ENCODE measurements at places on chromosomes 3 and 15.

- no peak for DNase-seq
Measured at GRCh38 chr3:181382656-181383055, 329.1 kb upstream of the SOX2 start.

GRCh38 chr3:45841420-45841756 is 531 bp downstream of the LZTFL1 start:
- DNase-seq, result peak; percentile 29

GRCh38 chr3:128447561-128448013 is 19.1 kb downstream of the DNAJB8 start:
- DNase-seq, result no peak

DNA sequence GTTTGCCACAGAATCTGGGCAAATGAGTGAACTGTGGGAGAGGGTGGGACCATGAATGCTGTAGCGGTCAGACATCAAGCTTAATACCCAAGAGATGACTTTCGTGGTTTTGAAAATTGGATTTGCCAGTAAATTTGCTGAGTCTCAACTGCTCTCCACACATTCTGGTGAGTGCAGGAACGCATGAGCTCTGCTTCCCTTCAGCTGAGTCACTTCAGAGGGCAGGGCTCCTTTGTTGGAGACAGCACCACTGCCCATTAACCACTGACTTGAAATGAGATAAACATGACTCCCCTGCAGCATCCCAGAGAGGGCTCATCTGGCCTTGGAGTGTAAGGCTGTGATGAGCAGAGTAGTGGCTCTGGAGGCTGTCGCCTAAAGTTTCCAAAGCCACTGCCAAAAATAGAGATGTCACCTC is 22.6 kb downstream of the RARRES1 start:
- peak; percentile 78 for DNase-seq

GRCh38 chr3:129612534-129613366 is 6.3 kb upstream of the PLXND1 start:
- DNase-seq, result no peak

- no peak for DNase-seq
Measured at GRCh38 chr3:47578691-47579632, at the start of gene CSPG5. TSS of gene CSPG5 (minus strand) at chr3:47578865. CDS start at chr3:47578693, 172 bp downstream.

- DNase-seq, result no peak
Measured at GRCh38 chr3:193742628-193743027, 149.6 kb downstream of the OPA1 start.

- DNase-seq, result peak; percentile 28
Measured at GRCh38 chr3:196274585-196274984, 12.9 kb downstream of the PCYT1A start.

DNA sequence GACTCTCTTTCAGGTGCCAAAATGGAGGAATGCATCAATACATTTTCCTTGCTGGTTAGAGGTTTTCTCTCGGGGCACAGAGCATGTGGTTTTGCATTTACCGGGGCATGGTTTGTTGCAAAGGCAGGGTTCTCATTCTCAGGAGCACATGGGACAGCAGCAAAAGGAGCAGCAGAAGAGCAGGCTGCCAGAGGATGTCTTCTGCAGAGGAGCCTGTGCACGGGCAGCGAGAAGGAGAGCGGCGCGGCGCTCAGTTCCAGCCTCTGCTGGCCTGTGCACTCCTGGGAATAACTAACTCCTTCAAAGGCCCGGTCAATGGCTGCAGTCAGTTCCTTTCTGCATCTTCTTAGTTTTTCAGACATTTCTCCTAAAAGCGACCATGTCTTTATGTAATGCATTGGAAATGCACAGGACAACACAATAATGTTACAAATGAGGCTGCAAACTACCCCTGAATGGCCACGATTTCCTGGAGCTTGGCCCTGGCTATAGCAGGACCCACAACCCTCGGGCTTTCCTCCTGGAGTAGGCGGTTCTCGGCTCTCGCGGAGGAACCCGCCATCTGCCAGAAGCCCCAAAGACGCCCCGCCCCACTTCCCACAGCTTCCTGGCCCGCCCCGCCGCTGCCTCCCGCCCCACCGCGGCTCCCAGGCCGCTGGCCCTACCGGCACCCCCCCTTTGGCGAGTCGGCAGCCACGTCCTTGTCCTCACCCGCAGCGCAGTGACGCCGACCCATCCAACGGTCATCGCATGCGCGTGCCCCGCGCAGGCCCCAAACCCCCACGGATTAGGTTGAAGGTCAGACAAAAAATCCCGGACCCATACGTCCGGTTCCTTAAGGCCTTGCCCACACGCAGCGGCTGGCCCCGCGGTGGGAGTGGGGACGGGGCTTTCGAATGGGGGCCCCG is at the start of gene C3orf62:
TSS of gene C3orf62 (minus strand) at position 758 of the 908 bp plus-strand sequence. CDS start at position 398, 360 bp downstream.
- peak; percentile 55 for DNase-seq

DNA sequence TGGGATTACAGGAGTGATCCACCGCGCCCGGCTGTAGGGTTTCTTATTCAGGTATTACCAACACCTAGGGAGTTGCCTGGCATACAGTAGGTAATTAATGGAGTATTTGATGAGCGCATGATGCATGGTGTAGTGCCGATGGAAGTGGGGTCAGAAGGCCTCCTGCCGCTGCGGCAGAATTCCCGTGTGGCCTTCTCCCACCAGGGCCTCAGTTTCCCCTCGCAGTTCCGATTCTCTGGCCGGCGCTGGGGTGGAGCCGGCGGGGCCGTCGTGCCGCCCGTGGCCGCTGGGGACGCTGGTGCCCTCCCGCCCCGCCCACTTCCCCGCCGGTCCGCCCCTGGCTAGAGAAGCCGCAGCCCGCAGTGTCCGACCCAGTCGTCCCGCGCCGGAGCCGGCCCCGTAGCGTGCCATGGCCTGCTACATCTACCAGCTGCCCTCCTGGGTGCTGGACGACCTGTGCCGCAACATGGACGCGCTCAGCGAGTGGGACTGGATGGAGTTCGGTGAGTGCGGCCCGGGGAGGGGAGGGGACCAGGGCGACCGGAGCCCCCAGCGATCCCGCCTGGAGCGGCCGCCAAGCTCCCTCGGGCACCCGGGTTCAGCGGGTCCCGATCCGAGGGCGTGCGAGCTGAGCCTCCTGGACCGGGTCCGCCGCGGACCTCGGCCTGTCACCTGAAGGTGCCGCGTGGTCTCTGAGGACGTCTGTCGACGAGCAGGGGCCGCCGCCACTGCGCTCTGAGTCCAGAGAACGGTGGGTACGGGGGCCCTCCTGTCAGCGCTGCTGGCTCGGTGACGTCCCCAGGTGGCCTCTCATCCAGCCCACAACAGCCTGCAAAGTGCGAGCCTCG is at the start of gene IRAK2:
TSS of gene IRAK2 (plus strand) at position 374 of the 848 bp plus-strand sequence. CDS start at position 410, 36 bp downstream.
- DNase-seq, result no peak

GRCh38 chr3:146159037-146159436 is 1.9 kb downstream of the PLOD2 start:
- DNase-seq, result no peak

DNA sequence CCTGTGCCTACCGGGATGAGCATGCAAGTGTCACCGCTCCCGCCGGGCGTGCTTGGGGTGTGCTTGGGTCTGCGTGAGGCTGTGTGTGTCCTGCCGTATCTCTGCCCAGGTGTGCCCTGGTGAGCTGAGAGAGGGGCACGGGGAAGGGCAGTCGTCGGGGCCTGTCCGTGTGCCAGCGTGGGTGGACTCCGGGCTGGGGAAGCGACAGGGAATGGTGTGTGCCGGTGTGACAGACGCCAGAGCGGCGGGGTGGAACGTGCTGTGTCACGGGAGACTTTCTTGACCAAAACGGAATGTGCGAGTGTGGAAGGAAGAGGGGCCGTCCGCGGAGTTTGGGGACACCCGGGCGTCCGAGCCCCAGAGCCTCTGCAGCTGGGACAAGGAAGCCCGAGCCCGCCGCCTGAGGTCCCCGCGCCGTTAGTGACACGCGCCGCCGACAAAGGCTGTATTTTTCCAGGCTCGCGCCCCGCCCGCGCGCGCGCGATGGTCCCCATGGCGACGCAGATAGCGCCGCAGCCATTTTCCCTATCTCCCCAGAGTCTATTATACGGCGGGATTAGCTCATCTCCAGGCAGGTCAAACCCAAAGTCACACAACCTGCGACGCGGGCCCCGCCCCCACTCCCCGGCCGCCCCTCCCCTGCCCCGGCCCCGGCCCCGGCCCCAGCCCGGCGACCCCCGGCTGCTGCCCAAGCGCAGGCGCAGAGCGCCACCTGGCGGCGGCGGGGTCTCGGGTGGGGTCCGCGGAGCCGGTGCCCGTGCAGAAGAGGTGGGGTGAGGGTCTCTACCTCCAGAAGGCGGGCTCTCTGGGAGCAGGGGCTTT is 4.5 kb upstream of the GATA2 start:
- no peak for DNase-seq

DNA sequence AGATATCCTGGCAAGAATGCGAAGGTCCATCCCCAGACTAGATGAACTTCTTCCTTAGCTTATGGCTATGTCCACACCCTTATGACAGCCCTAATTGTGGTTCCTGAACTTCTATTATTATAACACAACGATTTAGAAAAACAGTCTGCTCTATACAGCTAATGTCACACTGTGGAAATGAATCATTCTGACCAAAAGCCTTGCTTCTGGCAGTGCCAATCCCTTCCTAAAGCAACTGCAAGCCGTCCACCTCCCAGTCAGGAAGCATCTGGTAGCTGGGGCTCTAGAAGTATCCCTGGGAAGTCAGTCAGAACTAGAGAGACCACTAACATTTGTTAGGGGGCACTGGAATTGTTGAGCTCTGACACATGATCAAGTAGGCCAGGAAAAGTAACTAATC is 45.0 kb downstream of the MYO5A start:
- DNase-seq, result peak; percentile 66

DNA sequence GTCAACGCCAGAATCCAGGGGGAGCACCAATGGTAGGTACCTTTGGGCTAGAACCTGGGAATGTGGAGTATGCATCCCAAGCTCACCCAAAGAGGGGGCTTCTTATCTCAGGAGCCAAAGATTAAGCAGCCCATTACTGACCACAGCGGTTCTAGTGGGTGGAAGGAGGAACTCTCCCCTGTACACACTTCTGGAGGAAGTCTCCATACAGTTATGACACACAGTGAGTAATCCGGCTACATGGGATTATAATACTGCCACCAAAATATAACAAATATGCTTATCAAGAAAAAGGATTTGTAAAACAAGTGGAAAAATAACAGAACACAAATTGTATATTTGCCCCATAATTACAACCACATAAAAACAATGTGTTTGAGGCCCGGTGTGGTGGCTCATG is 8.4 kb downstream of the MYO1E start:
- DNase-seq, result peak; percentile 67

DNA sequence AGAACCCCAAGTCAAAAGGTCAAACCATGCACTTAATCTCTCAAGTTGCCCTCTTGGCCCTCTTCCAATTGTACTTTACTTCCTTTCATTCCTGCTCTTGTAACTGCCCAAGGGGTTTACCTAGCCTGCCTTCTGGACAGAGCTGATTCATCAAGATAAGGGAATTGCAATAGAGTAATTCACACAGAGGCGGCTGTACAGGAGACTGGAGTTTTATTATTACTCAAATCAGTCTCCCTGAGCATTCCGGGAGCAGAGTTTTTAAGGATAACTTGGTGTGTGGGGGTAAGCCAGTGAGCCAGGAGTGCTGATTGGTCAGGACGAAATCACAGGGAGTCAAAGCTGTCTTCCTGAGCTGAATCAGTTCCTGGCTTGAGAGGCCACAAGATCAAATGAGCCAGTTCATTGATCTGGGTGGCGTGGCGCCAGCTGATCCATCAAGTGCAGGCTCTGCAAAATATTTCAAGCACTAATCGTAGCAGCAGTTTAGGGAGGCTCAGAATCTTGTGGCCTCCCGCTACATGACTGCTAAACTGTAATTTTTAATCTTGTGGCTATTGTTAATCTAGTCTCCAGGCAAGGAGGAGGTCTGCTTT is 590.0 kb downstream of the EPHA3 start:
- DNase-seq, result peak; percentile 32

DNA sequence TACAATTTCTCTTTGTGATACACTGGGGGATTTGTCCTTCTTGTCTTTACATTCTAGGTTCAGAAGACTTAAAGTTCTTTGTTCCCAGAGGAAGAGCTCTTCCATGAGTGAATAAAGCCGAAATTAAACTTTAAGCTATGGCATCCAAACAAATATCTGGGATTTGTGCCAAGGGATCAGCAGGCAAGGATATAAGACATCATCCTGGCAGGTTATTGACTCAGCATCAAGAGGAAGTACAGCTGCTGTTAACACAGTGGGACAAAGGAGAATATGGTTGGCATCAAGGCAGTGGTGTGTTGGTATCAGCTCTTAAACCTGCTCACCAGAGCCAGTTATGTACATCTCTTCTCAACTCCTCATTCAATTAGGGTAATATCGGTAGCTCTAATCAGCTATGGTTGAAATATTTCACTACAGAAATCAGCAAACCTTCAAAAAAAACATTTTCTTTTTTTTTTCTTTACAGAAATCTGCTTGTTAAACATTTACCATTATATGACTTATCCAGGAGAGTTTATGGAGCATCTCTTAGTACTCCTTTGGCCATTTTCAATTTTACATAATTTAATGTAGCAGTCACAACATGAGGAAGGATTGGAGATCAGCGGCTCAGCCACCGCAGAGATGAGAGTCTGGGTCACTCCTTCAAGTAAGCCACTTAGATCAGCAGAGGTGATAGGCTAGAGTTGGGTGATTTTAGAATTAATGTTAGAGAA is 1198.6 kb upstream of the EPHA6 start:
- no peak for DNase-seq

DNA sequence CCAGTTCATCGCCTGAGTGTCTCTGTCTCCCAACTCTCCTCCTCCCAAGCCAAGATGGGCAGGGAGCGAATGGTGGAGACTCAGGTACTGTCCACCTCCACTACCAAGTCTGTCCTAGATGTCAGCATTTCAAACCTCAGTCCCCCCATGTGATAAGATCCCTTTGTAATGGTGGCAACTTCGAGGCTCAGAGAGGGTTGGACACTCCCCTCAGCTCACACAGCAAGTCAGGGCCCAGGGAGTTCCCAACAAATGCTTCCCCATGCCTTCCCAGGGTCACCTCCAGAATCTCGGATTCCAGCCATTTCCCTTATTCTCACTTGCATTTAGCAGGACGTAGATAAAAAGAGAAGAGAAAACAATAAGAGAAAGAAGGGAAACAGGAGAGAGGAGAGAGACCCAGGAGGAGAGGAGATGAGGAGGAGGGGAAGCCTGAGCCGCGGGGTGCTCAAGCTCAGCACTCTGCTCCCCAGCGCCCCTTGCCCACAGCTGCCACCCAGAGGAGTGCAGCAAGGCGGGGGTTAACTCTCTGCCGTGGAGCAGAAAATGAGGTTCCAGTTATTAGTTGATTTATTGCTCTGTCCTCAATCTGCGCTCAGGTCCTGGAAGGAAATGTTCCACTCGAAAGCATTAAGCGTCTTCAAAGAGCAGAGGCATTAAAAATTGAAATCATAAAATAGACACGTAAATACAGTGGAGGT is 84.1 kb upstream of the LINGO1 start:
- DNase-seq, result no peak

DNA sequence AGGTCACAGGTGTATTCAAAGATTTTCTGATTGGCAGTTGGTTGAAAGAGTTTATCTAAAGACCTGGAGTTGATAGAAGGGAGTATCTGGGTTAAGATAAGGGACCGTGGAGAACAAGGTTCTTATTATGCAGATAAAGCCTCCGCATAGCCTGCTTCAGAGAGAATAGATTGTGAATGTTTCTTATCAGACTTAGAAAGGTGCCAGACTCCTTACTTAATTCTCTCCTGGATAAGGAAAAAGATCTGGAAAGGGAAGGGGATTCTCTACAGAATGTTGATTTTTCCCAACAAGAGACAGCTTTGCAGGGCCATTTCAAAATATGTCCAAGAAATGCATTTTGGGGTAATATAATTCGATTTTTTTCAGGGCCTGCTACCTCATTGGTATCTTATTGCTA is 341.3 kb upstream of the RARB start:
- no peak for DNase-seq

All from bronchial epithelial cell (primary cell).